HFFc6 (cell line): ENCODE measurements at places on chromosomes 16 and 17. TPM values are rescaled to one million over a fixed set of nuclear protein-coding genes. Genes with fewer than 3 reads are reported as not detected.

- peaks cover 29% of the 10 kb centered on the region for H3K27me3 ChIP-seq
- no peak overlapping the region for H3K27ac ChIP-seq
- no peaks in the 10 kb centered on the region for H3K36me3 ChIP-seq
- H3K4me3 ChIP-seq = no peak overlapping the region
Observed at GRCh38 chr16:81284995-81285600, 29.7 kb upstream of the GAN start.

- H3K36me3 ChIP-seq = no peaks in the 10 kb centered on the region
- no peak overlapping the region for H3K4me3 ChIP-seq
- H3K4me1 ChIP-seq = peaks cover 48% of the 10 kb centered on the region
- H3K27me3 ChIP-seq = peaks cover 12% of the 10 kb centered on the region
- DNase-seq = no peak
Observed at GRCh38 chr17:28526381-28526780, 20.2 kb downstream of the FOXN1 start.

DNA sequence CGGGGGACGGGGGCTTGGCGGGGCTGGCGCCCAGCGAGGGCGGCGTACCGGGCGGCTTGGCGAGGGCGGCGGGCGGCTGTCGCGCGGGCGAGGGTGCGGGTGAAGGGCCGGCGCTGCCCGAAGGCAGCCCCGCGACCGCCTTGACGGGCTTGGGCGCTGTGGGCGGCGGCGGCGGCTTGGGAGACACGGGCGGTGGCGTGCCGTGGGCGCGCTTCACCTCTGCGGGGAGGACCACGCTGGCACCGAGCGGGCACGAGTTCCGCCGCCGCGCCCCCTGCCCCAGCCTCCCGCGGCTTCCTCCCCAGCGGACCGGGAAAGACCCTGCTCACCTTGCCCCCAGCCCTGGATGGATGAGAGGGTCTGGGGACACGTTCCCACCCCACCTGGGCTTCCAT lies 17.3 kb downstream of the CASKIN1 start:
- no peaks in the 10 kb centered on the region for H3K4me1 ChIP-seq
- peaks cover 19% of the 10 kb centered on the region for H3K36me3 ChIP-seq
- no peak overlapping the region for H3K27ac ChIP-seq

DNA sequence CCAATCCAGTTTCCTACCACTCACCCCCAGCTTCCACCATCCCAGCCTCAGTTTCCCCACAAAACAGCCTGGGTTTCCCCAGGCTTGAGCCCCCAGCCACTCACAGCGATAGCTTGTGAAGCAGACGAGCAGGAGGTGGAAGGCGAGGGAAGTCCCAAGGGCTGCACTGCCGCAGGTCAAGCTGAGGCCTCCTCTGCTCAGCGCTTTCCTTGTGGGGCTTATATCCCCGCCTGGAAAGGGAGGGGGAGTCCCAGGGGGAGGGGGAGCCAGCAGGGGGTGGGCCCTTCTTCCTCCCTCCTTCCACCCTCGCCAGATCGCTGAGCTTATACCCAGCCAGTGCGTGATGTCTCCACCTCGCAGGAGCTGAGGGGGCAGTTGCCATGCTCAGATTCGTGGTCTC lies at the start of gene PYY:
Gene PYY, minus strand, starts transcription at position 195 of the 400 bp plus-strand sequence. CDS start 457 bp downstream, outside the sequence.
- no peak within 1 kb of the TSS for H3K27ac ChIP-seq
- H3K36me3 ChIP-seq = no peaks in the 10 kb centered on the region
- peaks cover 48% of the 10 kb centered on the region for H3K27me3 ChIP-seq
- H3K4me3 ChIP-seq = no peak within 1 kb of the TSS

GRCh38 chr17:17729620-17730249 lies 48.5 kb downstream of the RAI1 start:
- H3K27ac ChIP-seq = 0 out of 2 replicates have a peak overlapping the region, but pooled peaks have one; percentile 15
- DNase-seq = no peak
- no peaks in the 10 kb centered on the region for H3K36me3 ChIP-seq
- peaks cover 3% of the 10 kb centered on the region for H3K27me3 ChIP-seq

- peaks cover 46% of the 10 kb centered on the region for H3K27me3 ChIP-seq
- no peak overlapping the region for H3K27ac ChIP-seq
- no peaks in the 10 kb centered on the region for H3K4me1 ChIP-seq
- H3K4me3 ChIP-seq = no peak overlapping the region
Observed at GRCh38 chr17:74898376-74898946, 5.0 kb upstream of the FADS6 start.

DNA sequence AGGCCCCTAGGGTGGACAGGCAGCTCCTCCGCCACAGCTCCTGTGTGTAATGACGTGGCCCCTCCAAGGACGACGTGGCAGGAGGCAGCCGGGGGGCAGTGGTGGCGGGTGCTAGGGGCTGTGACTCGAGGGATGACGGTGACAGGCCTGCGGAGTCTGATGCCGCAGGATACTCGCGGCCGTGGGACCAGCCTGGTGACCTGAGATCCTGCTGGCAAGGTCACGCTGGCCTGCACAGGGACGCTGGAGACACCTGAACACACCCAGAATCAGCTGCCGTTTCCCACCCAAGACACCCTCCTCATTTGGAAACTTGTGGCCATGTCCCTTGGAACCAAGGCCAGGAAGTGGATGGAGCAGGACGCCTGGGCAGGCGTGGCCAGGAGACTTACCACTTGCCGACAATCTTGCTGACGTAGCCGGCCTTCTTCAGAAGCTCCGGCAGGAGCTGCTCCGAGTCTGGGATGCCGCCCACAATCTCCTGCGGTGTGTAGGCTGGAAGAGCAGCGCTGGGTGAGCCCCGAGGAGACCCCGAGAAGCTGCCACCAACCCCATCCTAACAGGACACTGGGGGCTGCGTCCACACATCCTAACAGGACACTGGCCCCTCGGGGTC lies 16.0 kb downstream of the GALNS start:
- no peaks in the 10 kb centered on the region for H3K4me1 ChIP-seq
- no peak overlapping the region for H3K27ac ChIP-seq
- no peak overlapping the region for H3K4me3 ChIP-seq
- H3K36me3 ChIP-seq = no peaks in the 10 kb centered on the region
- no peaks in the 10 kb centered on the region; the same call in none of the 2 replicates for H3K27me3 ChIP-seq

DNA sequence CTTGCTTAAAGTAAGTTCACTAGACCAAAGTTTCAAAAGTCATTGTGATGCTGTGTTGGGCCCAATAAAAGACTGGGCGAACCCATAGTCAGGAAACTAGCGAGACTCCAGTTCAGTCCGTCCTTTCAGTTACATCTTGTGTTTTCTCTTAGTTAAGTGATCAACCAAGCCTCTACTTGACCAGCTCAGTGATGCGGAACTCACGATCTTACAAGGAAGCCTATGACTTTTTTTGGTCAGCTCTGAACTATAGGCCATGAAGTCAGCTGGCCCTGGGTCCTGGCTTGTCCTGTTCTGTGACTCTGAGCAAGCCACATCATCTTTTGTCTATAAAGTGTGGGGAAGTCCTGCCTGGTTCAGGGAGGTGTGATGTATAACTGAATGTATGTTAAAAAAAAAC lies 21.7 kb upstream of the WSCD1 start:
- peaks cover 9% of the 10 kb centered on the region for H3K27me3 ChIP-seq
- peaks cover 9% of the 10 kb centered on the region; the same call in 1 of the 2 replicates for H3K4me1 ChIP-seq
- H3K36me3 ChIP-seq = no peaks in the 10 kb centered on the region
- H3K4me3 ChIP-seq = no peak overlapping the region
- no peak overlapping the region for H3K27ac ChIP-seq

GRCh38 chr16:84919269-84919668 lies 92.1 kb downstream of the ZDHHC7 start:
- H3K4me1 ChIP-seq = peaks cover 8% of the 10 kb centered on the region; the same call in 1 of the 2 replicates
- DNase-seq = no peak
- no peaks in the 10 kb centered on the region for H3K36me3 ChIP-seq
- no peak overlapping the region for H3K27ac ChIP-seq

- H3K4me1 ChIP-seq = peaks cover 22% of the 10 kb centered on the region
- H3K27me3 ChIP-seq = peaks cover 3% of the 10 kb centered on the region
- H3K27ac ChIP-seq = no peak overlapping the region
- H3K4me3 ChIP-seq = no peak overlapping the region
- DNase-seq = no peak
Observed at GRCh38 chr17:69323806-69324205, 3.1 kb downstream of the ABCA5 start.

DNA sequence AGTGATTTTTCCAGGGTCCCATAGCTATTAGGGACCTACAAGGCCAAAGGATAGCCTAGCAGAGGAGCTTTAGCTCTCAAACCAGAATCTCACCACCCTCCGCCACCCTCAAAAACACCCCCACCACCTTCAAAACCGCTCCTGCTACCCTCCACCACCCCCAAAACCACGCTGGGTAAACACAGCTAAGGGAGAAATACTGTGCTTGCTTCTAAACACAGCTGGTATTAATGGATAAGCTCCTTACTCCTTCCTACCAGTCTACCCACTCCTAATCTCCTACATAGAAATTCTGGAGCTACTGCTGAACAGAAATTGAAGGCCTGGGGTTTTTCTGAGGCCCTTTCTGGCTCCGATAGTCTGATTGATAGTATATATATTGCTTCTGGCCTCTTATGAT lies 2.2 kb upstream of the LPCAT2 start:
- H3K4me3 ChIP-seq = no peak overlapping the region
- H3K36me3 ChIP-seq = peaks cover 29% of the 10 kb centered on the region
- H3K27me3 ChIP-seq = peaks cover 4% of the 10 kb centered on the region; the same call in 1 of the 2 replicates
- H3K27ac ChIP-seq = no peak overlapping the region

- H3K27me3 ChIP-seq = peaks cover 22% of the 10 kb centered on the region
- DNase-seq = no peak
- peaks cover 8% of the 10 kb centered on the region; the same call in 1 of the 2 replicates for H3K4me1 ChIP-seq
- no peak overlapping the region for H3K27ac ChIP-seq
- no peak overlapping the region for H3K4me3 ChIP-seq
Observed at GRCh38 chr16:84194470-84195200, 3.7 kb downstream of the ADAD2 start.

DNA sequence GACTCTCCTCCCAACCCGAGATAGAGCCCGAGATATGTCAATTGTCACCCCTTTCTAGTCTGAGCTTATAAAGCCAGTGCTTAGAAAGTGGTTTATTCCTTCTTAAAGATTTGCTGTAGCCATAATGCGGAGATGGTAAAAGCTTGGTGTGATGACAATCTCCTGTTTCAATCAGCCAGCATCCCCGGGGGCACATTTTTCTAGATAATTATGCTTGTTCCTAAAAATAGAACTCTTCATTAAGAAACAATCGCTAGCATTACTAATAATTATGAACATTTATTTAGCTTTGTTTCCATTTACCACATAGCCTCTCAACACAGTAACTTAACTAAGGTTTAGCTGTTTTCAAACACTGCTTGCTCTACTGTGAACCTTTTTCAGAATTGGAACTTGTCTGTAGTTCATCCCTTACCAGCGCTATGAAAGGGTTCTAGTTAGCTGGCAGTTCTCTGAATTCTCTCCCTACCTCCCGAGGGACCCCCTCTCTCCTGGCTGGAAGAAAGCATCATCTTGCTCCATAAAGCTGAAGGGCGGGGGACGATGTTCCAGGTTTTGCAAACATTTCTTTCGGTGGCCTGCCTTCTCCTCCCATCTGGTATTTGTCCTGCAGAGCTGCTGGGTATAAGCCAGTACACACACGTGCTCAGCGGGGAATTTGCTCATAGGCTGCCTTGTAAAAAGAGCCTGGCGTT lies 922 bp upstream of the MRPL58 start:
- DNase-seq = peak; percentile 72
- no peaks in the 10 kb centered on the region; the same call in none of the 2 replicates for H3K27me3 ChIP-seq
- H3K4me3 ChIP-seq = peak overlapping the region; percentile 97
- H3K27ac ChIP-seq = peak overlapping the region; percentile 97

DNA sequence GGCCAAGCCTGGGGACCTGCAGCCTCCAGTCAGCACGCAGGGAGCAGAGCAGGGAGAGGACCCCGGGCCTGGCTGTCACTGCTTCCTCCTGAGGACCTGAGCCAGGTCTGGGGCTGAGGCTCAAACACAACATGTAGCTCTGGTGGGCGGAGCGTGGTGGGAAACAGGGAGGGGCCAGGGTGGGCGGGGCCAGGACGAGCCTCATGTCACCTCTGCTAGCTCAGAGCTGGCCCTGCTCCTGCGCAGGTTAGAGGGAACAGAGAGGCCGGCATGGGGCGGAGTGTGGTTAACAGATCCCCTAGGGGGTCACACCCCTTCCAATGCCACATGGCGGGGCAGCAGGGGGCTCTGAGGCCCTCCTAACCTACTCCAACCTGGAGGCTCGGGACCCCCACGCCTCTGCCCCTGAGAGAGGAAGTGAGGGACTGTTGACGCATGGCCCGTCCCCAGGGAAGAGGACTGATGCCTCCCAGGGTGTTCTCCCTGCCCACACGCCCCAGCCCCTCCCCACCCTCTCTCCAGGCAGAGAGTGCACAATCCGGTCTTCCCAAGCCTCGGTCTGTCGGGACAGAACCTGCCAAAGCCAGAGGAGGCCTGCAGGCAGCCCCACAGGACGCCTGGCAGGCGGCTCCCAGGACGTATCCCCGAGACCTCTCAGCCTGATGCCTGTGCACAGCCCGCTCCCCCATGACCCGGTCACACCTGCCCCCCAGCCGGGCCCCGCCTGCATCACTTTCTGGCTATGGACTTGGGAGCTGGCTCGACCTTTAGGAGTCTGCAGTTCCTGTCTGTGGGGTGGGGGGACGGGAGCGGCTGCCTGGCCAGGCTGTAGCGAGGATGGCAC lies 15.2 kb downstream of the PIEZO1 start:
- H3K36me3 ChIP-seq = peaks cover 4% of the 10 kb centered on the region; the same call in 1 of the 2 replicates
- no peaks in the 10 kb centered on the region; the same call in 1 of the 2 replicates for H3K27me3 ChIP-seq
- H3K27ac ChIP-seq = no peak overlapping the region
- no peak overlapping the region for H3K4me3 ChIP-seq
- peaks cover 66% of the 10 kb centered on the region for H3K4me1 ChIP-seq
- DNase-seq = no peak

- H3K4me1 ChIP-seq = peaks cover 74% of the 10 kb centered on the region
- peak overlapping the region; percentile 40; the same call in 1 of the 2 replicates for H3K27ac ChIP-seq
- H3K4me3 ChIP-seq = no peak overlapping the region
- DNase-seq = no peak
Observed at GRCh38 chr17:67838538-67838937, 13.2 kb downstream of the BPTF start.

DNA sequence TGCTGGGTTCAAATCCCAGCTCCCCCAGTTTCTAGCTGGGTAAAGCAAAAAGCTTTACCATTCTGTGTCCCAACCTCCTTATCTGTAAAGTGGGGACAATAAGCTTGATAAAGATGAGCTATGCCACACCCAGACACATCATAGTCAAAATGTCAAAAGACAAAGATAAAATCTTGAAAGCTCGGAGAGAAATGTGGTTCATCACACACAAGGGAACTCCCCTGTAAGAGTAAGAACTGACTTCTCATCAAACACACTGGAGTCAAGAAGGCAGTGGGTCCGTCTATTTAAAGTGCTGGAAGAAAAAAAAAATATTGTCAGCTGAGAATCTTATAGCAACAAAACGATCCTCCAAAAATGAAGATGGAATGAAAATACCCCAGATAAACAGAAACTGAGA lies 25.3 kb downstream of the CACNG5 start:
- H3K4me3 ChIP-seq = no peak overlapping the region
- H3K27ac ChIP-seq = no peak overlapping the region
- H3K4me1 ChIP-seq = no peaks in the 10 kb centered on the region
- H3K36me3 ChIP-seq = no peaks in the 10 kb centered on the region
- peaks cover 15% of the 10 kb centered on the region for H3K27me3 ChIP-seq

DNA sequence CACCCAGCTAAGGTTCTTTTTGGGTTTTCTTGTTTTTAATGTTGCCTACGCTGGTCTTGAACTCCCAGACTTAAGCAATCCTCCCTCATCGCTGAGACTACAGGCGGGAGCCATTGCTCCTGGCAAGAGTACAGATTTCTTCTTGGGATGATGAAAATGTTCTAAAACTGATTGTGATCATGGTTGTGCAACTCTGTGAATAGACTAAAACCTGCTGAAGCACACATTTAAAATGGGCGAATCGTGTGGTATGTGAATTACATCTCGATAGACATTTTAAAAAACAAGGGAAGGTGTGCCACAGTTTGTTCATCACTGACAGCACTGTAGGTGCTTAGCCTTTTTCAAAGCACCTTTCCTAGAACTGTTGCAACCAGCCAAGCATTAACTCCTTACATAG lies 48.8 kb upstream of the CDH3 start:
- H3K4me1 ChIP-seq = no peaks in the 10 kb centered on the region
- H3K27ac ChIP-seq = no peak overlapping the region
- H3K36me3 ChIP-seq = no peaks in the 10 kb centered on the region; the same call in 1 of the 2 replicates

SLC52A1 gene
- total RNA-seq = 0.12 to 0.24 TPM in 2 of 3 replicates, not detected in the other

SHISA9 gene
- not detected in 3 replicates for total RNA-seq

C16orf86 gene
- total RNA-seq = 0.99 and 1.7 TPM in 2 replicates

KRTAP4-9 gene
- 0.29 to 0.77 TPM in 2 of 3 replicates, not detected in the other for total RNA-seq

TEX14 gene
- total RNA-seq = not detected in 3 replicates

TLCD2 gene
- 2.7 to 3.8 TPM (median 3.0 TPM) in 3 replicates for total RNA-seq
